ENCODE measurements at places on chromosomes 13 and 19.

DNA sequence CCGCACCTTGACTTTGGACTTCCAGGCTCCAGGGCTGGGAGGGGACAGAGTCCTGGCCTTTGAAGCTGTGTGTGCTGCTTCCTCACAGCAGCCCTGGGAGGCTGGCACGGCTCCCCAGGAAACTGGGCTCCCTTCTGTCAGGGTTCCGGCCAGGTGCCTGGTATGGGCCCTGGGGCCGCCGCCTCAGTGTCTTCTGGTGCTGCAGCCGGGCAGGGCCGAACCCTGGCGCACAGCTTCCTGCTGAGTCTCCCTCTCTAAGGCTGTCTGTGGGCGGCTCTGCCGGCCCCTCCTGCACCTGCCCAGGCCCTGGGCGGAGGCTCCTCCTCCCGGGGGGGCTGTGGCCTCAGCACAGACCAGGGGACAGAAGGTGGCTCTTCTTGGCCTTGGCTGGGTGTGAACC is 32.4 kb downstream of the GPX4 start:
- no peak for DNase-seq

DNA sequence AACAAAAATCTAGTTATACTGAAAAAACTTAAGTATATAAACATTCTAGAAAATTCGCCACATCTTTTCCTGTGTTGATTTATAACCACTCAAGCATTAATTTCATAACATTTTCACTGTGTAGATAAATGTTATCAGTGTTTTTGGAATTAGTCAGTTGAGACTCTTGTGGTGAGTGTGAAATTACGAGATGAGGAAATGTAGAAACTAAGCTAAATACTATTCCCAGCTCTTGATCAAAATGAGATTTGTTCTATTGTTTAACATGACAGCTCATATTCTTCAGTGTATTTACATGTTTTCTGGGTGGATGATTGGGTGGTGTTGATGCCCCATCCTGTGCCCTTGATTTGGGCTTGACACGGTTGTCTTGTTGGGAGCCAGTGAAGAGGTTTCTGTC is 406.8 kb downstream of the DACH1 start:
- DNase-seq: no peak

DNA sequence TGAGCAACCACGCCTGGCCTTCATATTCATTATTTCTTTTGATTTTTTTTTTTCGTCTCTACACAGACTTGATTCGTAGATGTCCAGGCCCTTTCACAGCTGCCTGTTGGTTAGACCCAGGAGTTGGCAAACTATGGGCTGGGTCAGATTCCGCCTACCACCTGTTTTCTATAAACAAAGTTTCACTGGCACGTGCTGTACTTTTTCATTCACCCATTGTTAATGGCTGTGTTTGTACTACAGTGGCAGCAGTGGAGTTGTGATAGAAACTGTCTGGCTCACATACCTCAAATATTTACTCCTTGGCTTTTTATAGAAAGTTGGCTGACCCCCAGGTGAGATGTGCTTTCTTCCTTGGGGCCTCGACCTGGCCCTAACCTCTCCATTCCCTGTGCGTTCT is 72.9 kb upstream of the TEX29 start:
- DNase-seq: no peak

DNA sequence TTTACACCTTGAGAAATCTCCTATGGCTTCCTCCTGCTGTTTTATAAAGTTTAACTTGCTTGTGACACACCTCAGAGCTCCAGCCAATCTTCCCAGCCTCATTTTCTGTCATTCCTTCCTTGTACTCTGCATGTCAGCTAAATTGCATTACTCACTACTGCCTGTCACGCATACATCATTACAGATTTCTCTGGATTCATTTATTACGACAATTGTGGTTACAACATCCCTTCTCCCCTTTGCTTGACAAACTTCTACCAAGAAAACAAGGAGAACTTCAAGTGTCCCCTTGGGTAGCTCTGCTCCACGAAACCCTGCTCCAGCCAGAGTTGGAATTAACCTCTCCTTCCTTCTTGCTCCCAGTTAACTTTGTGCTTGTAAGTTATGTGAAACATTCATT is 22.0 kb upstream of the GPR18 start:
- no peak for DNase-seq

DNA sequence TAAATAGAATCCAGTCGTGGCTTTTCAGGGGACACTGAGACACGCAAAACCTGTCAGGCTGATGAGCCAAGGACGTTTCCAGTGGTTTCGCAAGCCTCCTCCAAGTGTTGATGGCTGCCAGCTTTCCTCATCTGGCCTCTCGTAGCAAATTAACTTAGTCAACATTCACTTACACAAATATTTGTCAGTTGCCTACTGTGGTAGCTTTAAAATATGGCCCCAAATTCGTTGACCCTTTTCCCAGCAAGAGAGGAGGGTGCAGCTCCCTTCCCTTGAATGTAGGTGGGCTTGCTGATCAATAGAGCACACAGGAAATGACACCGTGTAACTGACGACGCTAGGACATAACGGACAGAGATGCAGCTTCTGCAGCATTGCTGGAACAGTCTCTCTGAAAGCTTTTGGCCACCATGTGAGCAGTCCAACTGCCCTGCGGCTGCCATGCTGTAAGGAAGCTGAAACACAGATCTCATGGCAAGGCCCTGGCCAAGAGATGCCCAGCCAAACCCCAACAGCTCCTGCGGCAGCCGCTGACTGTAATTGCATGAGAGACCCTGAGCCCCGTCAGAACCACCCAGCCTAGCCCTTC is 5.5 kb upstream of the RANBP3 start:
- DNase-seq: no peak

- no peak for DNase-seq
Observed at GRCh38 chr13:94658926-94659597, 53.3 kb downstream of the SOX21 start.

GRCh38 chr19:23887642-23888041 is 27.0 kb upstream of the ZNF726 start:
- DNase-seq: no peak

DNA sequence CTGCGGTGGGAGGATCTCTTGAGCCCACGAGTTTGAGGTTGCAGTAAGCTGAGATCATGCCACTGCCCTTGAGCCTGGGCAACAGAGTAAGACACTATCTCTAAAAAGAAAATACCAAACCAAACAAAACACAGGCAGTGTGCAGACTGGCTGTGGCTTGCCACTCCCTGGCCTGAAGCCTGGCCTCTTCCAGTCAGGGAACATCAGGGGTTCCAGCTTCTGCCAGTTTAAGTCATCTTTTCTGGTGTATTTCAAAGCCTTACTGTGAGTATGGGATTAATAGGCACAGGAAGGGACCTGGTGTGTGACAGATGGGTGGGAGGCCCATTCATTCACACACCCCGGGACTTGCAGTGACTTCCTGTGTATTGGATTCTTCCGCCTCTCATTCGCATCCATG is 27.0 kb upstream of the F2RL3 start:
- no peak for DNase-seq

DNA sequence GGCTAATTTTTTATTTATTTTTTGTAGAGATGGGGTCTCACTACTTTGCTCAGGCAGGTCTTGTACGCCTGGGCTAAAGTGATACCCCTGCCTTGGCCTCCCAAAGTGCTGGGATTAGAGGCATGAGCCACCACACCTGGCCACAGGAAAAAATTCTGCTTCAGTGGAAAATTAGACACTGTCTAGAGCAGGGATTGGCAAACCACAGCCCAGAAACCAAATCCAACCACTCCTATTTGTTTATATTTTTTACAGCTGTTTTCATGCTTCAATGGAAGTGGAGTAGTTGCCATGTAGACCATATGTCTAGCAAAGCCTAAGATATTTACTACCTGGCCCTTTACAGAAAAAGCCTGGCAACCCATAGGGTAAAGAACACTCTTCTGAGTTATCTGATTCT is 123.7 kb upstream of the MRI1 start:
- DNase-seq: no peak
